ENCODE measurements at places on chromosomes 13 and 19.

GRCh38 chr19:46447006-46447405, 18.3 kb upstream of the PNMA8C start:
- DNase-seq: no peak

DNA sequence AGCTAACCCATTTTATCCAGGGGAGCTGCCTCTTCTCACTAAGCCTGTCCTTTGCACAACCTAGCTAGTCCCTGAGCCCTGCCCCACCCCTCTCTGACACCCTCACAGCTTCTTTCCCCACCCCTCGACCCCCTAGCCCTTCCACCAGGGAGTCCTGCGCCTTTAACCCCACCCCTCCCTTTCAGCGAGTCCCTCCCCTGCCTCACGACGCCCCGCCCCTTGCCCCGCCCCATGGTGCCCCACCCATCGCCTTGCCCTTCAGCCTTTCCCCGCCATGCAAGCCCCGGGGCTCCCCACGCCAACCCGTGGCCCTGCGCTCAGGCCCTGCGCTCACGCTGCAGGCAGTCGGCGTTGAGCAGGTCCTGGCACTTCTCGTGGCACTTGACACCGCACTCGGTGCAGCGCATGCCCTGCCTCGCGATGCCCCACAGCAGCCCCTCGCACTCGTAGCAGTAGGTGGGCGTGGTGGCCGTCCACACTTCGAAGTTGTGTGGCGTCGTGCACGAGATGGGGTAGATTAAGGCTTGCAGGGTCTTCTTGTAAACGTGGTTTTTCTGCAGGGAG, 40.0 kb downstream of the UNC13A start:
- DNase-seq: no peak

DNA sequence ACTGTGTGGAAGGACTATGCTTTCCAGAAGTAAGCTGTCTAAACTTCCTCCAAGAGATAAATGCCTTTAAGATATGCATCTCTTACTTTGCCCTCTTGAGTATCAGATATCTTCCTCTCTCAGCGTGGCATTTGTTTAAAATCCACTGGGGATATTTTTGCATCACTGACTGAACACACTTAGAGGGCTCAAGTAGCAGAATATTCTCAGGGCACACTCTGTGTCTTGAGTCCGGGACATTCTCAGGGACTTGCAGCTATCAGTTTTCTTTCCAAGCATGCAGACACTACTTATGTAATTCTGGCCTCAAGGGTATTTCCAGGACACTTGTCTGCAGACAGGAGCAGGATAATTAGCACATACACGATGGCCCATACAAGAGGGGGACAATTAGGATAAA, 84.7 kb downstream of the ERCC5 start:
- no peak for DNase-seq

DNA sequence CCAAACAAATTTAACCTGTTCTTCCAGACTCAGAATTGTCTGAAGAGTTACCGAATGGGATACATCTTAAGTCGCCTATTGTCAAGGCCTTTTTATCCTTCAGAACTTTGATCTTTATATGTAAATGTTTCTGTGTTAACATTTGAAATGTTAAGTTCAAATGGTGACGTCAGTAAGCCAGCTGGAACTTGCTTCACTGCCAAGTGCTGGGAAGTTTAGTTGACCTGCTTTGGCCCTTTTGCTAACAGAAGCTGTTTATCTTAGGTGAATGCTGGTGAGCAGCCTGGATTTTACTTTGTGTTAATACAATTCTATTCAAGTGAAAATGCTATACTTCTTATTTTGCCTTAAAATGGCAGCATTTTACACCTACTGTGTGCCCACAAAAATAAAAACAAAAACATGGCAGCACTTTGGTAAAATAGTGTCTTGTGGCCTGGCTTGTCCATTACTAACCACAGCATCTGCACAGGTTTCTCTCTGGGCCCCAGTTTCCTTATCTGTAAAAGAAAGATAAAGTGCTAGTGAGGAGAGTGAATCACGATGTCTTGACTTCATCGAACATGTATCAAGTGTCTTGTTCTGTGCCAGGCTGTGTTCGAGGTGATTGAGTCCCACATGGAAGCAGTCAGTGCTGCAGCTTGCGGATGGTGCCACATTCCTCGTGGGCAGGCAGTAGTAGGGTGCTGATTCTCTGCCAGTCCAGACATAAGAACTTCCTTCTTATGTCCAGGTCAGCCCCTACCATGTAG, 2.2 kb downstream of the NAXD start:
- DNase-seq: peak; percentile 33

DNA sequence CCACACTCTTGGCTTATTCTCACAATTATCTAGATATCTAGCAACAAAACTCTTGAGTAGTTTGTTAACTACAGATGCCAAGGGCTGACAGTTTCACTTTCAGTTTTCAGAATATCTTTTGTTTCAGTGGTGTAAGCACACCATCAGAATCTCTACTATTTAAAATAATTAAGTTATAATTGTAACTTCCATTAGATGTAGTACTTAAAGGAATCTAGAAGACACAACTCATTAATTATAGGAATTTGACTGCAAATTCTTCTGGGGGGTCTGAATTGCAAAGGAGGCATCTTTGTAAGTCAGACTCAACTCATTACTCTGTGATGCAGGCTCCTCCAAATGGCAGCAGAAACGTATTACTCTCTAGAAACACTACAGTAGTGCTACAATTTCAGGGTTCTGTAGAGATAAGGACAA, 44.9 kb upstream of the USPL1 start:
- DNase-seq: peak; percentile 41

- DNase-seq: no peak
These were observed 2172.2 kb downstream of the PCDH9 start for GRCh38 chr13:65057986-65058385.

DNA sequence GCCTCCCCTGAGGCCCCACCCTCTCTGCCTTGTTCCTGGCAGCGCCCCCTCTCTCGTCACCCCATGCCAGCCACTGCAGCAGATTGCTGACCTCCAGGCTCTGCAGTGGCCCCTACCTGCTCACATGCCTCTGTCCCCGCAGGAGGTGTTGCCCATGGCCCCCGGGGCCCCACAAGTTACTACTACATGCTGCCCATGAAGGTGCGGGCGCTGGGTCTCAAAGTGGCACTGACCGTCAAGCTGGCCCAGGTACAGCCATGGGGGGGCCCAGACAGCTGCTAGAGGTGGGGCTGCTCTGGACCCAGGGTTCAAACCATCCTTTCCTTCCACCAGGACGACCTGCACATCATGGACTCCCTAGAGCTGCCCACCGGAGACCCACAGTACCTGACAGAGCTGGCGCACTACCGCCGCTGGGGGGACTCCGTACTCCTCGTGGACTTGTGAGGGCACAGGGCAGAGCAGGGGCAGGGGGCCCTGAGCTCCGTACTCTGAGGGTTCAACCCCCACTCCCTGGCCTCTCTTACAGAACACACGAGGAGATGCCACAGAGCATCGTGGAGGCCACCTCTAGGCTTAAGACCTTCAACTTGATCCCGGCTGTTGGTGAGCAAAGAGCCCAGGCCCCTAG, 6.2 kb downstream of the MRPL4 start:
- no peak for DNase-seq

GRCh38 chr19:57664269-57665127, 4.2 kb upstream of the ZSCAN4 start:
- peak; percentile 36 for DNase-seq

GRCh38 chr19:15397236-15397635, 17.6 kb upstream of the AKAP8 start:
- no peak for DNase-seq

DNA sequence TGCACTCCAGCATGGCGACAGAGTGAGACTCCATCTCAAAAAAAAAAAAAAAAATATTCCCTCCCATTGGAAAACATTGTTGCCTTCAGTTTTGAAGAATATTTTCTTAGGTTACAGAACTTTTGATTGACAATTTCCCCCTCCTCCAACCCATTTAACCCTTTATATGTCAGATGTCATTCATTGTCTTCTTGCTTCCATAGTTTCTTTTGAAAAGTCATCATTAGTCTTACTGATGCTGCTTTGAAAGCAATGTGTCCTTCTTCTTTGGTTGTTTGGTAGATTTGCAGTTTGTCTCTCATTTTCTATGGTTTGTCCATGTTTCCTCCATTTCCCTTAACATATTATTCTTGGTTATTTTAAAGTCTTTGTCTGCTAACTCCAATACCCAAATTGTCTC, 25.4 kb downstream of the ZNF558 start:
- DNase-seq: no peak

DNA sequence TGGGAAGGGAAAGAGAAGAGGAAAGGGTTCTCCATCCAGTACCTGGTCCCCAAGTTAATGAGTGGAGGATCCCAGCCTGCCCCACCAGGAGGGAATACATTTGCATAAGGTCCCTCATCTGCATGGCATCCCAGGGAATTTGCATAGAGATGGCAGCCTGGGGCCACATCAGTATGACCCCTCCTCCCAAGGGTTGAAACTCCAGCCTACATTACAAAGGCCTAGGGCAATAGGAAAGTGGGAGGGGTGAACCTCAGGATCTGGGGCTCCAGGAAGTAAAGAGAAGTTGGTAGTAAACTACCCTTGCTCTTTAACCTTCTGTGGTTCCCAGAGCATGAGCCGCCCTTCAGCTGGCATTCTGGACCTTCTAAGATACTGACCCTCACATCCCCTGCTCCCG, 6.8 kb upstream of the NECTIN2 start:
- DNase-seq: no peak

- no peak for DNase-seq
These were observed 4.9 kb upstream of the NECTIN2 start for GRCh38 chr19:44841231-44841630.
